ENCODE measurements at places on chromosomes 5 and 9. TPM values are rescaled to one million over a fixed set of nuclear protein-coding genes. Genes with fewer than 3 reads are reported as not detected.

- no peak for DNase-seq
These were observed 9.6 kb downstream of the PSIP1 start for GRCh38 chr9:15501179-15501578.

- no peak for DNase-seq
These were observed 651.3 kb upstream of the MEF2C start for GRCh38 chr5:89534331-89534730.

The PELO gene
- 31.1 TPM for total RNA-seq

DNA sequence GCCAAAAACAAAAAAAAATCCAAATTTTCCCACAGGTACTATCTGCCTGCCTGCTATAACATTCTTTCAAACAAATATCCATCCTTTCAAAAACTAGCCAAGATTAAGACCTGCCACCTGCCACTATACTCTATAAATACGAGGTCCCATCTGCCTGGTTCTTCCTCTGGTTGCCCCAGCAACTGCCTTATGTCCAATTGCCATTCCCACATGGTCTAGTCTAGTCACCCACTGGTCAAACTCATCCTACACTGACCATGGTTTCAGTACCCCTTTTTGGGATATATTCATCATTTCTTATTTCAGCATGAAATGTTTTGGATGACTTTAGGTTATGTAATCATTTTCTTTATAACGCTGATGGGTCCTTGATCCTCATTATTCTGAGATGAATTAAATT is 95.1 kb upstream of the CCNG1 start:
- no peak for DNase-seq

The CDO1 gene
- 0.82 TPM for total RNA-seq
